ENCODE measurements at places on chromosomes 12 and 14. TPM values are rescaled to one million over a fixed set of nuclear protein-coding genes. Genes with fewer than 3 reads are reported as not detected.

Gene EPYC
- total RNA-seq: not detected

Gene STRN3
- 36.9 TPM for total RNA-seq

DNA sequence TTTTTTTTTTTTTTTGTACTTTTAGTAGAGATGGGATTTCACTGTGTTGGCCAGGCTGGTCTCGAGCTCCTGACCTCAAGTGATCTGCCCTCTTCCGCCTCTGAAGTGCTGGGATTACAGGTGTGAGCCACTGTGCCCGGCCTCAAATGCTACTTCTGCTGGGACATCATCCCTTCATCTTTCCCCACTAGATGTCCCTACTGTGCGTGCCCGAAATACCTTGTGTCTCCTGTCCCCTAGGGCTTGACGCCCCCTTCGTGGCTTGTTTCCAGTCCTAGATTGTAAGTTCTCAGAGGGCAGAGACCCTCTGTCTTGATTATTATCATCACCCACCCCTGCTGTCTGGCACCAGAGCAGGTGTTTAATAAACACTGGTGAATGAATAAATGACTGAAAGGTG, 14.9 kb downstream of the CCDC63 start:
- DNase-seq: no peak
- no peaks in the 10 kb centered on the region for H3K27me3 ChIP-seq
- H3K4me3 ChIP-seq: no peak overlapping the region
- no peaks in the 10 kb centered on the region for H3K4me1 ChIP-seq
- no peaks in the 10 kb centered on the region for H3K36me3 ChIP-seq

DNA sequence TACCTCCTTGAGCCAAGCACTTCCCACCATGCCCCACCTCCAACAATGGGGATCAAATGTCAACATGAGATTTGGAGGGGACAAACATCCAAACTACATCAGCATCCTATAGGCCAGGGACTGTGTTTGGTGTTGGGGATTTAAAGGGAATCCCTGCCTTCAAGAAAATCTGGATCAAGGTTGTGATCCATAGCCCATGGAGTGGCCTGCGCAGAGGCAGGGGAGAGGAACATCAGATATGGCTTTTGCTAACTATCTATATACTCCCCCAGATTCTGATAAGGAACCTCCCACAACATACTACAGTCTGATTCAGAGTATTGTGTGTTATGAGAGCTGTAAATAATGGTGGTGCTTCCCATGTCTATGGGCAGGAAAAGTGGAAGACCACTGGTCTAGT, 5.1 kb downstream of the KIF5A start:
- H3K4me3 ChIP-seq: no peak overlapping the region
- H3K4me1 ChIP-seq: no peaks in the 10 kb centered on the region
- H3K27ac ChIP-seq: no peak overlapping the region
- H3K27me3 ChIP-seq: no peaks in the 10 kb centered on the region
- no peaks in the 10 kb centered on the region for H3K36me3 ChIP-seq

GRCh38 chr12:109835827-109836226, 2.6 kb upstream of the TRPV4 start:
- H3K4me1 ChIP-seq: peaks cover 34% of the 10 kb centered on the region
- no peak overlapping the region for H3K4me3 ChIP-seq
- H3K27ac ChIP-seq: no peak overlapping the region
- no peaks in the 10 kb centered on the region for H3K36me3 ChIP-seq
- no peaks in the 10 kb centered on the region for H3K27me3 ChIP-seq

Measured in PC-3 (cell line).